ENCODE measurements at places on chromosomes 5 and 9.

GRCh38 chr9:123964761-123965160 is 34.8 kb upstream of the DENND1A start:
- no peak for DNase-seq

- no peak for DNase-seq
These were observed 42.4 kb downstream of the FYB1 start for GRCh38 chr5:39176759-39177630.

DNA sequence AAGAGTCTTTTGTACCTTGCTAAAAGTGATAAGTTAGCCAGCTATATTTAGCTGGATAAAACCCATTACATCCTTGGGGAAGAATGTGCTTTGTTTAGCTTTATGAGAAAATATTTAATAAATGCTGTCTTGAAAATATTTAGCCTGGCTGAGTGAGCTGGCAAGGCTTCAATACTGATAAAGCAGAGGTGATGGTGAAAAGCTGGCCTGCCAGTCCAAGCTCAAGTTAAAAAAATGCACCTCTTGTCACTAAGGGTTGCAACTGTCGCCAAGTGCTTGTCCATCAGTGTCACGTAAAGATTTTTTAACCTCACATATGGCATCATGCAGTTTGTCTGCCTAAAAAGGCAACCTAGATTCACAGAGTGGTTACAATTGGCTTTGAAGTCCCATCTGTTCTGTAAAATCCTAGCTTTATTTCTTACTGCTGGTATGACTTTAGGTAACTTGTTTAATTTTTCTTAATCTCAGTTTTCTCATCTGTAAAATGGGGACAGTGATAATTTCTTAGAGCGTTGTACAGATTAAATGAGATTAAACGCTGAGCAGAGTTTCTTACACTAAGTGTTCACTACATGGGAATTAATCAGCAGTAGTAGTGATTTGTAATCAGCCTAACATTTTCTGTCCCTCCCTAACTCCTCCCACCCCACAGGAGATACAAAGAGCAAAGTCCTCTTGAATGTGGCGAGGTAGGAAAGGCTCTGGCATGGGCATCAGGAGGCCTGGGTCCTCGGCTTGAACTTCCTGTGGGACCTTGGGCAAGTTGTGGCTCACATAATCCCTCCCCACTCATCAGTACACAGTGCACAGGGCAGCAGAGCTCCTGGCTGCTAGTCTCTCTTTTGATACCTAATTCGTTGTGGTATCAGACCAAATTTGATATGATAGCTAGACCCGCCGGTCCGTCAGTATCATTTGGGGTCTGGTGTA is 48.7 kb downstream of the PIK3R1 start:
- DNase-seq = peak; percentile 24

- DNase-seq = no peak
These were observed 28.1 kb upstream of the SYNPO start for GRCh38 chr5:150612405-150612804.

DNA sequence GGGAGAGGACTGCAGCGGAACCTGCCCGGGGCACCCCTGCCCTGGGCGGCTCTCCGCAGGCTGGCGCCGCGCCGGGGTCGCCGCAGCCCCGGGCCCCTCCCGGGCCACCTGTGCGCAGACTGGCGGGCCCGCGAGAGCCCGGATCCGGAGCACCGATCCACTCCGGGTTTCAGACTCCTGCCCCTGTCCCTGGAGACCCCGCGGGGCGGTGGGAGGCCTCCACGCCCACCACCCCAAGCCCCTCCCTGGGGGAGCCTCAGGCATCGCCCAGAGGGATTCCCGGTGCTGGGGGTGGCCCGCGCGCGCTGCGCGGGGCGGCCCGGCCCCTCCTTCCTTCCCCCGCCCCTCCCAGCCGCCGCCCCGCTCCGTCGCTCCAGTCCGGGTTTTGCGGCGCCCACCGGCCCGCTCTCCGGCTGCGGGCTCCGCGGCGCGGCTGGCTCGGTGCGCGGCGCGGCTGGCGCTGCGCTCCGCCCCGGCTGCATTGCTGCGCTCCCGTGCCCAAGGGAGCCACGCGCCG is at the start of gene UNC5A:
Gene UNC5A, plus strand, starts transcription at position 479 of the 517 bp plus-strand sequence. CDS start 192 bp downstream, outside the sequence.
- peak; percentile 64 for DNase-seq

- no peak for DNase-seq
These were observed 94.2 kb downstream of the CRB2 start for GRCh38 chr9:123450098-123450770.

DNA sequence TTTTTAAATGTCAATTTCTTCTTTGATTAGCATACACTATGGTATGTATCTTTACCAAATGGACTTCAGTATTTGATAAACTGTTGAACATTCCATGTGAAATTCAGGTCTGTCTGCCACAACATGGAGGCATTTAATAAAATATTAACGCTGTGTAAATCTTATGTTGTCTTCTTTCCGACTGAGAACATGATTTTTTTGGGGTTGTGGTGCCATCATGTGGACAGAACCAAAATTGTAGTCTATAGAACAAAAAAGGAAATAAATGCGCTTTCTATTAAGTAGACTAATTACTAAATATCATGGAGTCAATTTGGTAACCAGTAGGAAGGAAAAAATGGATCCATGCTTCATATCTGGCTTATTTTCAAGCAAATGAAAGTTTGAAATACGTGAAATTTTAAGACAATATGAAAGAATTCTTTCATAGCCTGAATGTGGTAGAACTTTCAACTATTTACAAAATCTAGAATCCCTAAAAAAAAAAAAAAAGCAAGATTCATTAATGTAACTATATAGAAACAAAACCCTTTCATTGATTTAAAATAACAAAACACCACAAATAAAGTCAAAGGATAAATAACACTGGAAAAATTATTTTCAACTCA is 2.8 kb upstream of the PLK2 start:
- DNase-seq = peak; percentile 15

DNA sequence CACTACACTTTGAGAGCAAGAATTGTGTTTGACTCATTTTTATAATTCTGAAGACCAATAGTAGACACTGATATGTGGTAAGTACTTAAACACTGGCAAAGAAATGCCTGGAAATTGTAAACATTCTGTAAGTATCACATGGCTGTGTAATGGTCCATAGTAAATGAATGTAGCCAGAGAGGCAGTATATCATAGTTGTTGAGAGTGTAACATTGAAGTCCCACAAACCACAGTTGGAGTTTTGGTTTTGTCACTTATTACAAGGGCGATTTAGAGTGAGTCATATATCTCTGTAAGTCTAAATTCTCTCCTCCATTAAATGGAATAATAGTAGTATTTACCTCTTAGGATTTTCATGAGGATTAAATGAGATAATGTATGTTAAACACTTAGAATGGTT is 181.1 kb upstream of the MEF2C start:
- DNase-seq = no peak

DNA sequence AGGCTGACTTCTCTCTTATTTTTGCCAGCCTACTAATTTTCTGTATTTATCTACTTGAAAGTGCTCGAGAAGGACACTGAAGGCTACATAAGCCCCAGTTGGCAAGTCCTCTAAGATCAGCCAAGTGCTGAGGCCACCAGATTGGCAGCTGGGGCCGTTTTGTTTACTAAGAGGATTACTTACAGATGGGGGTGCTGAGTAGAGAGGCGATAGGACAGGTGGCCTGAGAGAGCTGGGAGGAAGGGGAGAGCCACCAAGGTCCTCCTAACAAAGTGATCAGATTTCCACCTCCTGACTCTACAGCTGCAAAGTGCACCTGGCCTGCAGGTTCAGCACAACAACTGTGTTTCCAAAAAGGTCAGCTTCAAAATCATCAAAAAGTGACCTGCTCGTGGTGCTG is 32.9 kb downstream of the FRMD3 start:
- DNase-seq = no peak

DNA sequence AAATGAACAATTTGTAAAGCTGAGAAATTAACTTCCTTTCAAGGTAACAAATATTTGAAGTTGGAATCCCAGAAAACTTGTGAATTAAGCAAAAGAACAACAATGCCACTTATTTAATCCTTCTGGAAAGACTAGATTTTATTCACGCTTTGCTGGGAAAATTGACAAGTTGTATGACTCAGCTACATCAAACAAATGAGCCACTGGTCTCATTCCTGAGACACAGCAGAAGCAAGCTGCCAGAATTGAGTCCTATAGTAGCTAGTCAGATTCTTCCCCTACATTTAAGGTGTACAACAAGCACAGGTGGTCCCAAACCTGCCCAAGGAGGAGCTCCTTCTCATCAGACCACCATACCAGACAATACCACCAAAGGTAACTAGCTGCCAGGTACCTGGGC is 280.7 kb downstream of the SPOCK1 start:
- DNase-seq = no peak

GRCh38 chr5:176844281-176844680 is 33.9 kb downstream of the UNC5A start:
- no peak for DNase-seq

- DNase-seq = no peak
These were observed 28.7 kb upstream of the ZSWIM6 start for GRCh38 chr5:61303346-61303745.

GRCh38 chr5:1441166-1441865 is 3.9 kb downstream of the SLC6A3 start:
- DNase-seq = no peak

- no peak for DNase-seq
These were observed 30.0 kb downstream of the TRIP13 start for GRCh38 chr5:922436-923280.

GRCh38 chr9:83419961-83420360 is 118.2 kb downstream of the FRMD3 start:
- peak; percentile 67 for DNase-seq

GRCh38 chr5:141811287-141812155 is 66.7 kb downstream of the PCDH1 start:
- no peak for DNase-seq

DNA sequence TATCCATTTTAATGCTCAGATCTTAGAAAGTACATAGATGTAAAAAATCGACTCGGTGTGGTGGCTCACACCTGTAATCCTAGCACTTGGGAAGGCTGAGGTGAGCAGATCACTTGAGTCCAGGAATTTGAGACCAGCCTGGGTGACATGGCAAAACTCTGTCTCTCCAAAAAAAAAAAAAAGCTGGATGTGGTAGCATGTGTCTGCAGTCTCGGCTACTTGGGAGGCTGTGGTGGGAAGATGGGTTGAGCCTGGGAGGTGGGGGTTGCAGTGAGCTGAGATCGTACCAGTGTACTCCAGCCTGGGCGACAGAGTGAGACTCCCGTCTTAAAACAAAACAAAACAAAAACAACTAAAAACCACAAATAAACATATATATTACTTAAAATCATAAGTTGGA is 61.4 kb downstream of the RASA1 start:
- no peak for DNase-seq

- no peak for DNase-seq
These were observed 64.7 kb downstream of the GABBR2 start for GRCh38 chr9:98644011-98644410.

DNA sequence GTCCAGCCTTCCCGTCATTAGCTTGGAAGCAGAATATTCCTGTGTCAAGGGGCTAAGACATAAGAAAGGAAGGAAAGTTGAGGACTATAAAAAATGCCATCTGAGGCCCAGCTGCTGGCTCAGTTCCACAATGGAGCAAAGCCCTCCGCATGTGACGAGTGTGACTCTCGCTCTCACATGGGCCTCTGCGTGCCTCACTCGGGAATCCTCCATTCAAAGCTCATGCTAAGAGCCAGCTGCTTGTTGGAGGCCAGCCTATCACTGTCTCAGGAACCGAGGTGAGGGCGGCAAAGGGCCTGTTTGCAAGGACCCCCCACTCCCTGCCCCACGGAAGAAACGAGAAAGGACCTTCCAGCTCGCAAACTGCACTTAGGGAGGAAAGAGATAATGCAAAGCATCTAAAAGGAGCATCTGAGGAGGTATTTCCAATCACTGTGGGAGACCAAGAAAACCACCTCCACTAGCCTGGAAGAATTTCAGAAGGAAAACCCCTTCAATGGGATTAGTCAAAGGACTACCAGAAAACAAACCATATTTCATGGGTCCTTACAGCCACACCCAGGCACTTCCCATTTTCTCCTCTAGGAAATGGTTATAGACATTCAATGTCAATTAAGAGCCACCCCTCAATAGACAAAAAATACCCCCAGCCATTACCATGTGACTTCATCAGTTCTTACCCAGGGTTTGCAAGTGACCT is 95.3 kb downstream of the PRRT1B start:
- DNase-seq = no peak

All from NCI-H446 (cell line).